ENCODE measurements at places on chromosomes 5 and 9. TPM values are rescaled to one million over a fixed set of nuclear protein-coding genes. Genes with fewer than 3 reads are reported as not detected.

Gene ASPN
- polyA plus RNA-seq, result 436 TPM

DNA sequence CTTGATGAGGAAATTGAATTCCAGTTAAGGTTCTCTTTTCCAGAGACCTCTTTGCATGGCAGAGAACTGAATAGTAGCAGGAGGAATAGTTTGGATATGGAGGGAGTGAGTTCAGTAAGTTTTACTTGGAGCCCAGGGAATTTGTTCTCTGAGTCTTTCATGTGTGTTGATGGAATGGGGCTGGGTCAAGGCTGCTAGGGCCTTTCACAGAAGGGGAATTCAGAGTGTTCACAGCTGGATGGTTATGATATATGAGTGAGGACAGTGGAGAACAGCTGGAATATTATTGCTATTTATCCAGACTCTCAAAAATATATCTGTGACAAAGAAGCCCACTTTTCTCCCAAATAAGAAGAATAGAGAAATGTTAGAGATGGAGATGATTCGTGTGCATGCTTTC, 372.8 kb downstream of the PLK2 start:
- DNase-seq, result no peak

Gene DRD1
- polyA plus RNA-seq, result 0.07 TPM

GRCh38 chr9:14173713-14174112, 140.2 kb downstream of the NFIB start:
- no peak for DNase-seq

GRCh38 chr5:42858687-42859086, 47.0 kb upstream of the SELENOP start:
- DNase-seq, result no peak

Gene GPX8
- polyA plus RNA-seq, result 85.0 TPM

DNA sequence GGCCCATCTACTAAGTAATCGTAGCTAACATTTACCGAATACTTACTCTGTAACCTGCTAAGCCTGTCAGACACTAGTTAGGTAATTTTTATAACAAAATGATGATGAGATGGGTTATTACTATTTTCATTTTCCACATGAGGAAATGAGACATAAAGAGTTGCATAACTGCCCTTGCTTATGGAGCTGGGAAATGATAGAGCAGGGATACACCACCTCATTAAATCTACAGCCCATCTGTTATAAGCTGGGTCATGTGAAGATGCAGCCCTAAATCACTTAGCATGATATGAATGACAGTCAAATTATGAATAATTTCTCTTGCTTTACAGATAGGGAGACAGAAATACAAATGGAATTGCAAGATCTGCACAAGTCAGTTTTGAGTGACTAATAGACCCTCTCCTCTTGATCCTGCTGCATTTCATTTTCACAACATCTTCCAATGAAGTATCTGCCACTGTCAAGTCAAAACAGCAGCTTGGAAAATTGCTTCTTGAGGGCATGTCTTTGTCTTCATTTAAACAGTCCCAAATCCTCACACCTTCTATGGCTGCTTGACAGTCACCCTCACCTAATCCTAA, 364.7 kb downstream of the PRELID2 start:
- no peak for DNase-seq

DNA sequence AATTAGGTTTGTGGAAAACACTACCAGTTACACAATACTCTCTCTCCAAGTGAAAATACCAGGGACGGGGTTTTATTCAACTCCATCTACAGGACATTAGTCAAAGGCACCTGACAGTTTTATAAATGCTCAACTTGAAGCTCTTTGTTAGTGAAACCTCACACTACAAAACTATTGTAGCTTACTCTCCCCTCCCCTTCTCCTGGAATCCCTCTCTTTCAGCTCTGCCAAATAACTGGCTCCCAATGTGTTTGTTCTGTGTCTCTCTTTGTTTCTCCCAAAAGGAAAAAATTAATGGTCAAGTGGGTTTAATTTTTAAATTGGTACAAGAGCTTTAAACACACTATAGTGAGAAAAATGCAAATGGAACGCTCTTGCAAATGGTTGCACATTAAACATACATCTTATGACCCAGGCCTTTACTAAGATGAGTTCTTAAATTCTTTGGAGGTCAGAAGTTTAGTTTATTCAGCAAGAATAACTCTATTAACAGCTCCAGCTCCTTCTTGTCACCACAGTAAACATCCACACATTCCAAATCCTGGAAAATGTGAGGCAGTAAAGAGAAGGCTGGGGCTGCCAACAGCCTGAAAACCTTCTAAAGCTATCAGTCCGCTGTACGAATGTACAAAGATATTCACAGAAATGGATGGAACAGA, 48.4 kb downstream of the ZNF608 start:
- no peak for DNase-seq

GRCh38 chr5:172008111-172008455, 1.6 kb upstream of the FBXW11 start:
- DNase-seq, result no peak

GRCh38 chr9:87128844-87129493, 181.7 kb upstream of the GAS1 start:
- DNase-seq, result no peak

- peak; percentile 85 for DNase-seq
These were observed 70.6 kb downstream of the SMARCA2 start for GRCh38 chr9:2085716-2086115.

Gene TMEM8B
- polyA plus RNA-seq, result 19.5 TPM

Gene PLAC8L1
- polyA plus RNA-seq, result not detected

DNA sequence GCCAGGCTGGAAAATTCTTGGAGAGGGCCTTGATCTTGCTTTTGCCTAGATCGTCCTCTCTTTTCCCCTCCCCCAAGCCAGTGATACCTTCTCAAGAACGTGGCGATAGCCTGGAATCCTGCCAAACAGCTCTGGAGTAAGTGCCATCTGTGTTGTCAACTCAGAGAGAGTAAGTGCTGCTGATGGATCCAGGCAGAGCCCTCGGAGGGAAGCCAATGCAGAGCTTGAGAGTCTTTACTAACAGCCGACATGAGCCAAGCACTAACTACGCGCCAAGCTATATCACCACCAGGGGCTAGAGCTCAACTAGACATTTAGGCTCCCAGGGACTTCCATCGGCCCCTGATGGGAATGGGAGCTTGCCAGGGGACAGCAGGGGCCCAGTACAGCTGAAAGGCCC, 17.6 kb downstream of the RAPGEF1 start:
- no peak for DNase-seq

Measured in muscle of back (tissue), 13 donors.